ENCODE measurements at places on chromosomes 1 and 21.

GRCh38 chr1:97089173-97089572 lies 367.6 kb downstream of the PTBP2 start:
- DNase-seq = no peak

DNA sequence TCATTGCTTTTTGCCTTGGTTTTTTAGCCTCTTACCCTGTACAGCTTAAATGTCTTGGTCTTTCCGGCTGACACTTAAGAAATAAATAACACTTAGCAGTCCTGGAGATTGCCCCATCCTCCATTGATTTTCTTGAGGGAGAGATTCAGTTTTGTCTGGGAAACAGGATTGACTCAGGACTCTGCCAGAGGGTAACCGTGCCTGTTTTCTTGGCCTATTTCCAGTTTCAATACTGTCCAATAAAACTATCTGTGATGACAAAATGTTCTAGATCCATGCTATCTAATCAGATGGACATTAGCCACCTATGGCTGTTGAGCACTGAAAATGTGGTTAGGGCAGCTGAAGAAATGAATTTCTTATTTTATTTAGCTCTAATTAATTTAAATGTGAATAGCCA lies 216.1 kb downstream of the DUSP10 start:
- no peak for DNase-seq

DNA sequence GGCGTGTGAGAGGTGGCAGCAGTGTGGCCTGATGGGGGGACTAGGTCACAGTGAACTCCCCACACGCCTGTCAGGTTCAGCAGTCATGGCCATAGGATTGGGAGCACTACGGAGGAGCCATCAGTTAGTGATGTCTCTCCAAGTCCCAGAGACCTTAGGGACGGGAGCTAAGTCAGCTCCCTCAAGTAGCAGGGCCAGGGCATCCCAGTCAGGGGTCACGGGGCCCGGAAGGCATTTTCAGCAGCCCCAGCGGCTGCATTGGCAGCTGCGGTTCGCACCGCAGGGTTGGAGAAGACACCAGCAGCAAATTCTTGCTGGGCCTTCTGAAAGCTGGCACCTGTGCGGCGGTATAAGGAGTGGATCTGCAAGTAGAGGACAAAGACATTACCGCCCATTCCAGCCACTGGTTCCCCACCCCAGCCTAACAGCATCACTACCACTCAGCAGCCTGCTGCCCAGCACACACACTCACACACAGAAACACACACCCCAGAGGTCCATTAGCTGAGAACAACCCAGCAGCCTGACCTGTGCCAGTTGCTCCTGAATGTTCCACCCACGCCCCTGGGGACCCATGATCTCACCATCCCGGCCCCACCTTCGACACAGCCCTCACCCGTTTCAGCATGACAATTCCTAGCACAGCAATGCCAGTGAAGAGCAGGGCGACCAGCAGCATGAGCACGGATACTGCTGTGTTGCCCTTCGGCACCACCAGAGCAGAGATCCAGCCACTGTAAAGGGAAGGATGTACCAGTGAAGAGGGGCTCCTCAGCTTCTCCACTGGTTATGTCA lies 972 bp upstream of the ENTREP3 start:
- DNase-seq = no peak

DNA sequence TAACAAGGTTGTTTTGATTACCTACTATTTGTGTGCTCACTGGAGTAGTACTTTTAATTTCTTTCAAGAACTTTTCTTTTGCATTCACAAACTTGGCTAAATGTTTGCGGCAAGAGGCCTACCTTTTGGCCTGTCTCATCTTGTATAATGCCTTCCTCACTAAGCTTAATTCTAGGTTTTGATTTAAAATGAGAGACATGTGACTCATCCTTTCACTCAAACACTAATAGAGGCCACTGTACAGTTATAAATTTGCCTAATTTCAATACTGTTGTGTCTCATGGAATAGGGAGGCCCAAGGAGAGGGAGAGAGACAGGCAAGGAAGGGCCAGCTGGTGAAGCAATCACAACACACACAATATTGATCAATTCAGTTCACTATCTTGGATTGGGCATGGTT lies 66.1 kb downstream of the ZNF644 start:
- no peak for DNase-seq

GRCh38 chr1:62728963-62729362 lies 40.8 kb upstream of the DOCK7 start:
- no peak for DNase-seq

DNA sequence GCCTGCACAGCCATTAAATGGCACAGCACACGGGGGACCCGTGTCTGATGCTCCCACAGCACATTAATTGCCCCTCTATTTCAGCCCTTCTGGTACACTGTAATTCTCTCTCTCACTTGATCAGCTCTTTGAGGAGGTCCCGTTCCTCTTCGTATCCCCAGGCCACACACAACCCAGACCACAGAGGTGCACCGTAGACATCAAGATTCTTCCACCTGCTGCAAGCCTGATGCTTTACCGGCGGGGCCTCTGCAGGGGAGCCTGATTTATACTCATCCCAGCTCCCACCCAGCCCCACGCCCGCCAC lies 759 bp downstream of the SMYD3 start:
- DNase-seq = no peak

DNA sequence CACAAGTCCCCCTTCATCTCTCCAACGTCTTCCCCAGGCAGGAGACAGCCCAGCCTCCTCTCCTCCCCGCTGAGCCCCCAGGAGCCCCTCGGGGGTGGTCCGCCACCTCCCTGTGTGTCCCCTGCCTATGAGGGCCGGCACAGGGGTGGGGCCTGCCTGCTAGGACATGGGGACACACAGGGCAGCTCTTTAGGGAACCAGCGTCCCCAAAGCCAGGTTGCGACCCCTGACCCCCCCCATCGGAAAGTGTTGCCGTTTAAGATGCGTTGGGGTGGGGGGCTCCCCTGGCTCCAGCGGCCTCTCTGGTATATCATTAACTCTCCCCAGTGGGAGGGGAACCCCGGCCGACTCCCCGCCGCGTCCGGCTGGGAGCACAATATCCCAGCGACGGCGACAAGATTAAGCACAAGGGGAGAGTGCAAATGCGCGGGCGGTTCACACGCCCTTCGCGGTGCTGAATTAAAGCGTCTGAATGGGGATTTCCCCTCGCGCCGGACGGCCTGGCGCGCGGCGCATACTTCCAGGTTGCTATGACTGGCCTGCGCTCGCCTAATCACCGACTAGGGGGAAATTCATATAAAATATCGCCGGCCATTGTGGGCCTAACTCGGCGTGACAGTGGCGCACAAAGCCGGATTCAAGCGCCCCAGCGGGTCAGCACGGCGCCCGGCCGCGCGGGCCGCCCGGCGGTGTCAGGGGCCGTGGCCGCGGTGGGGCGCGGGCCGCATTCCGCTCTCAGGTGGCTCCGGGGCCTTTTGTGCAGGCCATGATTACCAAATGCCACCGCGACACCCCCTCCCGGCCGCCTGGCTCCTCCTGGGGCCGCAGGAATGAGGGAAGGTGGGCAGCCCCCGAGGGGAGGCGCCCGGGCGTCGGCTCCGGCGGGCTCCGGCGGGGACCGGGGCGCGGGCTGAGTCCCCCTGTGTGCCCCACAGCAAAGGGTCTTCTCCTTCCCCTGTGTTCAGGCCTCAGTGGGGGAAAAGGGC lies 30.9 kb downstream of the WNT3A start:
- peak; percentile 8 for DNase-seq

- DNase-seq = no peak
Observed at GRCh38 chr1:247883346-247883745, 12.0 kb upstream of the OR2W3 start.

- no peak for DNase-seq
Observed at GRCh38 chr1:168453056-168453455, 90.7 kb downstream of the XCL2 start.

DNA sequence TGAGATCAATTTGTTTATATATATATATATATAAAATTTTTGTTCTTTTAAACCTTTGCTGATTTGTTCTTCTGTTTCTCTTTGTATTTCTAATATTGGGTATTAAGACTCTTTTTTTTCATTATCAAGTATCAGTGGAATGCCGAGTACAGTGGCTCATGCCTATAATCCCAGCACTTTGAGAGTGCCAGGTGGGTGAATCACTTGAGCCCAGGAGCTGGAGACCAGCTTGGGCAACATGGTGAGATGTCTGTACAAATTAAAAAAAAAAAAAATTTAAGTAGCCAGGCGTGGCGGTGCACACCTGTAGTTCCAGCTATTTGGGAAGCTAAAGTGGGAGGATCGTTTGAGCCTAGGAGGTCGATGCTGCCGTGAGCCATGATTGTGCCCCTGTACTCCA lies 67.1 kb downstream of the MAST2 start:
- DNase-seq = no peak

DNA sequence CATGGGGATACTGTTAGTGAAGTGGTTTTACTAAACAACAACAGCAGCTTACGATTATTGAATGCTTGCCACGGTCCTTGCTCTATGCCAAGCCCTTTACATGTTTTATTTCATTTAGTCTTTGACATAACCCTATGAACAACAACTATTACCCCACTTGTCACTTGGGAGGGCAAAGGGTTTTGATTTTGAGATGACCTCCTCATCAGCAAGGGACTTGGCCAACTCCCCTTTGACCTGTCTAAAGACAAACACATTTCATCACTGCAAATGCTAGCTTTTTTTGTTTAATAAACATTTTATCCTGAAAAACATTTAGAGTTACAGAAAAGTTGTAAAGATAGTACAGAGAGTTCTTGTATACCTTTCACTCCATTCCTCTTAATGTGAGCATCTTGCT lies 152.5 kb upstream of the WNT4 start:
- DNase-seq = no peak

DNA sequence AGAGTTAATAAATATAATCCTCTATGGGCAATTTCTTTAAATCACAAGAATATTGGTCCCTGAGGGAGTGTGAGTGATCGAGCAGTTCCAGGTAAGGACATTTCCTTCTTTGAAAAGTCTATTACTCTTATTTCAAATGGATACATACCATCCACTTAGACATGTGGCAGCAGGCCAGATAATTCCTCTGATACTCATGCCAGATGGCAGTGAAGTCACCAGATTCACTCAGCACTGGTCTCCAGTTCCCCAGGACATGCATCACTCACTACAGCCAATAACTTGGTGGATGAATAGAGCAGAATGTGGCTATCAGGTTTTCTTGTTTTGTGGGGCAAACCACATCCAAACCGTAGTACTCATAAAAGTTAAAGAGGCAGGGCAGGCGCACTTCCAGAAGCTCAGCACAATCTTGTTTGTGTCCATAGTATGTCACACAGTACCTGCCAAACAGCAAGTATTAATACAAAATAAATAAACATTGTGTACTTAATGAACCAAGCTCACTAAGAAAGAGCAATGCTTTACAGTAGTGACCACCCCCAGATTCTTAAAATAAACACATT lies 74.2 kb upstream of the CD53 start:
- no peak for DNase-seq

- no peak for DNase-seq
Observed at GRCh38 chr21:38211321-38211720, 45.5 kb upstream of the KCNJ15 start.

DNA sequence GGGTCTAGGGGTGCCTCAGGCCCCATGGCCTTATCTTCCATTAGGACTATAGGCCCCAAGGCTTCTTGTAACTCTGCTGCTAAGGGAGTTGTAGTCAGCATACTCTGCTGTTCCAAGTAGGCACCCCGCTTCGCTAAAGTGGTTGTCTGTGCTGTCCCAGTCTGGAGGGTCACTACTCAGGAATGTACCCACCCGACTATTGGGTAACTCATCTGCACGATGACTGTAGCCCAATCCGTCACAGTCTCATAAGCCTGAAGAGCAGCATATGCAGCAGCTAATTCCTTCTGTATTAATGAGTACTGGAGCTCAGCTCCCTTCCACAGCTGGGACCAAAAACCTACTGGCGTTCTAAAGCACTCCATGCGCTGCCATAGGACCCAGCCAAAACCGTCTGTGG lies 111.0 kb downstream of the GDAP2 start:
- DNase-seq = no peak

DNA sequence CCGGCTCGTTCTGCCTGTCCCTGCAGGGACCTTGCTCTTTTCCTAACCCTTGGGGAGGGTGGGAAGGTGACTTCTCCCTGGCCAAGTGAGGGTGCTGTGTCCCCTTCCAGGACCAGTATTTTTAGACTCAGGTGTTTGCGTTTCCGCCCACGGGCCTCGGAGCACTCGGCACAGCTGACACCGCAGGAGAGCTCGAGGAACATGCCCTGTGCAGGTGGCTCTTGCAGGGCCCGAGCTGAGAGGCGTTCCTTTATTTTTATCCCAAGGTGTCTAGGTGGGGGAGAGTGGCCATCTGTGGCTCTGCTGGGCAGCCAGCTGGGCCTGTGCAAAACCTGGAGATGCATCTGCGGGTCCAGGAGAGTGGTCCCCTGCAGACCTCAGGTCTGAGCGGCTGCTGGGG lies 16.0 kb downstream of the PLCH2 start:
- no peak for DNase-seq

DNA sequence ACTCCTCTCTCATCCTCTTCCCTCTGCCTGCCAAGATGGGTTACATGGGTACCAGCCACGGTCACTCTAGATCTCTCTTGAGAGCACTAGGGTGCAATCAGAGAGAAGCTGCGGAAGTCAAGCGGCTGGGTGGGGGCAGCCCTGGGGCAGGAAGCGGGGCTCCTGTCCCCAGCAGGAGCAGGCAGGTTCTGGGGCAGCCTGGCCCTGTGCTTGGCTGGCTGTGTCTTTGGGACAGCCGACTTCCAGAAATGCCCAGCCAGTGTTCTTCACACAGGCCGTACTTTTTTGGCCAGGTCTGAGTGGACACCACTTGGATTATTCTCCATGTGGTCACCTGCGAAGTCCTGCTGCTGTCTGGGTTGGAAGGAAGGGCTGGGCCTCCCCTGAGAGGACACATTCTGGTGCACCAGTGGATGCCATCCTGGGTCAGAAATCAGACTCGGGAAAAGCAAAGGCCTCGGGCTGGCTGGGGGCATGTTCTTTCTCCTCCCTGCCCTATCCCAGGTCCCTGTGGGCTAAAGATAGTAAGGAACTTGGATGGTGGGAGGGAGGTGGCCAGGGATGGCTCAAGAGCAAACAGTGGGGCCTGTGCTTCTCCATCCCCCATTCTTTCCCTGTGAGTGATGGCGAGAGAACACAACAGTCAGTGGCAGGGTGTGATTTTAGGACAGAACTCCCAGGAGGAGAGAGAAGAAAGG lies 93.7 kb downstream of the ITPKB start:
- no peak for DNase-seq

DNA sequence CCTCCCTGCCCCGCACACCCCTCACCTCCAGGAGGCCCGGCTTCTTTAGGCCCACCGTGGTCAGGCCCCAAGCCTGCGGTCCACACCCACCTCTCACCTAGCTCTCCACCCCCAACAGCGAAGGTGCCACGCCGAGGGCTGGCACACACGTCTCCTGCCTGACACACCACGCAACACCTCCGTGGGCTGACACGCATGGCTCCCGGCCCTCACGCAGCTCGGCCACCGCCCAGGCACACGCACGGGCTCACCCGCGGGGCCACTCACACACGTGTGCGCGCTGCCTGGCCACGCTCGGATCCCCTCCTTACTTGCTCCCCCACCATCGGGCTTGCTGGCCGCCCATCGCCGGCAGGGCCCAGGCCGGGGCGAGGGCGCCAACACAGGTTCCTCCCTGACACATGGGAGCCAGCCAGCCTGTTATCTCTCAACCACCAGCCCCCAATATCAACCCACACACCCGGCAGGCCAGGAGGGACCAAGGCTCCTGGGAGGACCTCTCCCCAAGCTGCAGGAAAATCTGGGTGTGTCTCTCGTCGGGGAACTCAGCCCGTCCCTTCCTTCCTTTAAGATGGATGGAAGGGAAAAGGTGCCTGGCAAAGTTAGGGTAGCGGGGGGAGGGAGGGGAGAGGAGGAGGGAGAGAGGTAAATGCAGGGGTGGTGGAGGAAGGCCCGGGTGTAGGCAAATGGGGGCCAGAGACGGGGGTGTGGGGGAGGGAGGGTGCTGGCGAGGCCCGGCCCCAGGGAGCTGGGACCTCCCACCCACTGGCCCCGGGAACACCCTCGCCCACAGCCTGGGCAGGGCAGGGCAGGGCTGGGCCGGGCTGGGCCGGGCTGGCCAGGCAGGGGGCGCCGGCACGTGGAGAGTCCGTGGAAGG lies 546 bp downstream of the ELOVL1 start:
- DNase-seq = peak; percentile 24

All from CD4-positive, alpha-beta T cell treated with Interleukin-4 for 1 hour (primary cell).